ENCODE measurements at places on chromosomes 5 and 9.

DNA sequence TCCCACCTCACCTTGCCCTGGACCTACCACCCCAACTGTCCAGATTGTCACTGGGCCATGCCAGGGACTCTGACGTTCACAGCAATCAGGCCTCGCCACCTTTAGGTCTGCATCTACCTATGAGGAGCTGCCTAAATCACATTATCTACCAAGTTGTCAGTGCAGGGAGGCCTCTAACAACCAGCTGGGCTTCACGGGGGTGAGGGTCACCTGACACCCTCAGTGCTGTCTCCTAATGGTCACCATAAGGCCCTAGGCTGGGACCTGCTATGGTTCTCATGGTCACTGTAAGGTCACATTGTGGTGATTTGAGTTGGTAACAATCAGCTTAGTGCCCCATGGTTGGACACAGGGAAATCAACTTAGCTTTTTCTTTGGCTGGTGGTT is 119.2 kb upstream of the CXCL14 start:
- no peak for DNase-seq

DNA sequence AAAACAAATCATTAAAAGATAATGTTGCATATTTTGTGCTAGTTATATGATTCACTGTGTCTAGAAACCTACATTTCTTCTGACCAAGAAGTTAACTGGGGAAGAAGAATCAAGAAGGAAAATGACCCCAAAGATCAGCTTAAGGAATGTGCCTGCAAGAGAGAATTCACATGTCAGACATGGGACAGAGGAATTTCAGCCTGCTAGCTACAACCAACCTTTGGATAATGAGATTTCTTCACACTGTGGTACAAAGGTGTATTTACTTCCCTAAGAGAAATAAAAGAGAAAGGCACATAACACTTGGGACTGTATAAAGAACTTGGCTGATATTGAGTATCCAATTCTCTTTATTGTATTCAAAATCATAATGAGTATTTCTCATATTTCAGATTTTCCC is 39.6 kb upstream of the ELL2 start:
- DNase-seq = no peak

GRCh38 chr5:117681431-117682254 is 1107.0 kb upstream of the SEMA6A start:
- no peak for DNase-seq

DNA sequence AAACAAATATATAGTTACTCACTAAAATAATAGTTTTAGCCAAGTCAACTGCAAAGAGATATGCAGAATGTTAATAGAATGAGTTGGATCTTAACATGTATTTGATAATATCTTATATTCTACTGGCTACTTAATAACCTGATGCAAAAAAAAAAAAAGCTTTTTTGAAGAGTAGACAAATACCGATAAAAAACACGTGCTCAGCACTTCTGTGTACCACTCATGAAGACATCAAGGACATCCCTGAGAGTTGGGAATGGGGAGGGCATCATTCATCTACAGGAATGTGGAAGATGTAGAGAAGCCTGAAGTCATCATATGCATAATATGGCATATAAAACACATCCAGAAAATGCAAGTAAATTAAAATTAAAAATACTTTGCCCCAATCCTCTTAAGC is 43.2 kb upstream of the RANBP3L start:
- no peak for DNase-seq

GRCh38 chr5:73154208-73155006 is 18.6 kb upstream of the TMEM174 start:
- no peak for DNase-seq

GRCh38 chr9:111965566-111966019 is 69.0 kb downstream of the UGCG start:
- no peak for DNase-seq

- no peak for DNase-seq
These were observed 18.9 kb downstream of the VAV2 start for GRCh38 chr9:133973111-133973790.

DNA sequence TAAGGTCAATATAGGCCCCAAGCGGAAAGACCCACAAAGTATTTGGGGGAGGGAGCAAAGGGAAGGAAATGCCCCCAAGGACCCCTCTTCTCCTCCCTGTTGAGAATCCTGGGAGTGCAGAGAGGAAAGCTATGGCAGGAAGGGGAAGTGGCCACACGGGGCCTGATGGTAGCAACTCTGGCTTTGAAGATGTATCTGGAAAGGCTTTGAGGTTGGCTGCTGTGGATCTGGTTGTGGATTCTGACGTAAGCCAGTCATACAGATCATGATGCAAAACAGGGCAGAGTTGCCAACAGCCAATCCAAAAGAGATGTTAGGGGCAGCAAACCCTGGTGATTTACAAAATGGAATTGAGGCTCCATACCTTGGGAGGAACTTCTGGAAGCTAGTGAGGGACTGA is 108.8 kb downstream of the PRKACG start:
- DNase-seq = no peak

GRCh38 chr5:84816746-84817547 is 432.3 kb upstream of the EDIL3 start:
- no peak for DNase-seq

All from stimulated activated CD4-positive, alpha-beta T cell treated with anti-CD3 and anti-CD28 coated beads, TNF-alpha, amount 100 ng/mL, for 1 hour (primary cell).